GM12864 (cell line): ENCODE measurements at places on chromosomes 5 and 9.

DNA sequence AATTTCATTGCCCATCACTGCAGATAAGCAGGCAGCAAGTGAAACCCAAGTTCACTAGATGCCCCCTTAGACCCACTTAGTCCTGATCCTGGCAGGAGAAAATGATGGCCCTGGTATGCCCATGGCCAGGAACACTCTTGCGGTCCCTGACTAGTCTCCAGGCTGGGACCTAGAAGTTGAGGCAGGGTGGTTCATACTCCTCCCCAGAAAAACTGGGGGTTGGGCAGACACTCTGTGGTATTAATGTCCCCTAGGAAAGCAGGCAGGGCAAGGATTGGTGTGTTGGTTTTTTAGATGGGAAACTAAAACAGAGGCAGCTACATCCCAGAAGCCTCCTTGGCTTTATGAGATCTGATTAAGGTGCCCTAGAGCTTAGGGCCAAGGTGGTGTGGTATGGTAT lies 13.1 kb downstream of the LHX6 start:
- DNase-seq, result no peak

GRCh38 chr9:97806721-97807120 lies 46.3 kb upstream of the FOXE1 start:
- DNase-seq, result no peak

DNA sequence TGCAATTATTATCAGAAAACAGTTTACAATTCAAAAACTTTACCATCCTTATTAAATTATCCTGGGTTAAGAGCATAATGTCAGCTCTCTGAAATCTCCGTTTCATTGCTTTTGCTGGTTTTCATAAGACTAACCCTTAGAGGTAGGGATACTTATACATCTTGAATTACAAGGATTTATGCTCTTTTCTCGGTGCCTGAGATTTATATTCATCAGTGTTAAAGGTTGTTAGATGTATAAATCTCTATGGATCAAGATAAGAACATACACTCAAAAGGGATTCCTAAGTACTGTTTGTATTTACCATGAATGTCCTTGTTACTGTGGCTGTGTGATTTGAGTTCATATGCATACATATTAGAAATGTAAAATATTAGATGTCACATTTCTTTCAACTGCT lies 684.7 kb downstream of the EFNA5 start:
- DNase-seq, result no peak

- no peak for DNase-seq
Measured at GRCh38 chr5:122377026-122377425, 65.0 kb downstream of the SNCAIP start.

GRCh38 chr9:115306865-115307264 lies 188.9 kb upstream of the TNC start:
- DNase-seq, result no peak

- no peak for DNase-seq
Measured at GRCh38 chr5:31824869-31825517, 186.1 kb downstream of the PDZD2 start.

GRCh38 chr9:630817-631216 lies 210.7 kb upstream of the DMRT1 start:
- no peak for DNase-seq

DNA sequence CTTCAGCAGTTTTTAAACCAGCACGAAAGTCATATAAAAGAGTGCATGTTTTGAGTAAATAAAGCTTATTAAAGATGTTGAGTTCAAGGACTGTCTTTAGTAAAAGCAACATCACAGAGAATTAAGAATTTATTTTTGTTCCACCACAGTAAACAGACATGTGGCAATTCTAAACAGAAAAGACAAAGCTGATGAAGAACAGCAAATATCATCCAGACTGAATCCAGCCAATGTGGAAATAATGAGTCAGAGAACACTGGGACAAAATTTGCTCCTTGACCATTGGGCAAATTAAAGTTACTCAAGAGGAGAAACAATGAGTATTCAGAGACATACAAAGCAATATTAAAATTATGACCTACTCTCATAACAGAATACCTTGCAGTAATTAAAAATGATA lies 28.8 kb downstream of the OR2K2 start:
- DNase-seq, result no peak

DNA sequence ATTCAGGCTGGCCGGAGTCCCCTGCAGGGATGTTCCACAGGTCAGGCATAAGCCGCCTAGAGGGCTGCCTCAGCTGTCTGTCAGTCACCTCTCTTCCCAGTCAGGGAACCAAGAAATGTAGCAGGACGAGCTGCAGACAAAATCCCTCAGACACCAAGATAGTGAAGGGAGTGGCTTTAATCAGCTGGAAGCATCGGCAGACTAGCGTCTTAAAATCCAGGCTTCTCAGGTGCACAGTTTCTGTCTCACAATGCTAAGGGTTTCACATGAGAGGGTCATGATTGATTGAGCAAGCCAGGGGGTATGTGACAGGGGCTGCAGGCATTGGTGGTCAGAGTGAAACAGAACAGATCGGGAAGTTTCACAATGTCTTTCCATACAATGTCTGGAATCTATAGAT lies 247.2 kb downstream of the CDH10 start:
- DNase-seq, result no peak

GRCh38 chr9:35730486-35730854 lies 1.5 kb downstream of the TLN1 start:
- DNase-seq, result no peak

GRCh38 chr9:16417161-16417560 lies 453.3 kb downstream of the BNC2 start:
- no peak for DNase-seq

GRCh38 chr5:65209341-65209740 lies 272.4 kb downstream of the ADAMTS6 start:
- no peak for DNase-seq

DNA sequence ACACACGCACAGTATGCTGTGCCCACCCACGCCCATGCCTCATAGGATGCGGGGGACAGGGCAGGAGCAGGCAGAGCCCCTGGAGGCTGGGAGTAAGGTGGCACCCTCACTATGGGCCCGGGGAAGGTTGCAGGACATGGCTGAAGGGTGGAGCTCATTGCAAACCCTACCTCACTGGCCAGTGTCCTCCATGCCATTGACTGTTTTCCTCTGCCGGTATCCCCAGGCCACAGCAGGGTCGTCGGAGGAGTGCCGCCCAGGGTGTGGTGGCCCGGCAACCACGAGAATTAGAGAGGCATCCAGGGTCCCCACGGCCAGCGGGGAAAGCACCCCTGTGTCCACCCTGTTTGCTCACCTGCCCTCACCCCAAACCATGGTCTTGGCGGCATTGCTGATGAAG lies 59.7 kb upstream of the FCN2 start:
- DNase-seq, result no peak

DNA sequence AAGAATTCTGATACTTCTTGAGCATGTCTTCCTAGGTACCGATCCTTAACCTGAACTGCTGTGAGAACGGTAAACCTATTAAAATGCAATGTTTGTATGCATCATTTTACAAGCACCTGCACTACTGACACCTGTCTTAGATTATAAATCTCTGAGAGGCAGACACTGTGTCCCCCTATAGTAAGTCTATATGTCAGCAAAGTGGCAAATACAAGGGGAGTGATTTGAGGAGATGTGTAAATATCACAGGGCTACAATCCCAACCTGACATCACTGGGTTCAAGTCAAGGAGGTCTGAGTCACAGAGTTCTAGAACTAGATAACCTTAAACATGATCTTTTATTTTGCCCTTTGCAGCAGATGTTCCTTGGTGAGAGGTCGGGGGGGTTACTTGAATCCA lies 64.1 kb downstream of the ANKH start:
- DNase-seq, result no peak

GRCh38 chr5:14286574-14287421 lies 143.7 kb downstream of the TRIO start:
- DNase-seq, result peak; percentile 48

GRCh38 chr5:134304306-134304705 lies 62.7 kb downstream of the CDKL3 start:
- DNase-seq, result no peak

DNA sequence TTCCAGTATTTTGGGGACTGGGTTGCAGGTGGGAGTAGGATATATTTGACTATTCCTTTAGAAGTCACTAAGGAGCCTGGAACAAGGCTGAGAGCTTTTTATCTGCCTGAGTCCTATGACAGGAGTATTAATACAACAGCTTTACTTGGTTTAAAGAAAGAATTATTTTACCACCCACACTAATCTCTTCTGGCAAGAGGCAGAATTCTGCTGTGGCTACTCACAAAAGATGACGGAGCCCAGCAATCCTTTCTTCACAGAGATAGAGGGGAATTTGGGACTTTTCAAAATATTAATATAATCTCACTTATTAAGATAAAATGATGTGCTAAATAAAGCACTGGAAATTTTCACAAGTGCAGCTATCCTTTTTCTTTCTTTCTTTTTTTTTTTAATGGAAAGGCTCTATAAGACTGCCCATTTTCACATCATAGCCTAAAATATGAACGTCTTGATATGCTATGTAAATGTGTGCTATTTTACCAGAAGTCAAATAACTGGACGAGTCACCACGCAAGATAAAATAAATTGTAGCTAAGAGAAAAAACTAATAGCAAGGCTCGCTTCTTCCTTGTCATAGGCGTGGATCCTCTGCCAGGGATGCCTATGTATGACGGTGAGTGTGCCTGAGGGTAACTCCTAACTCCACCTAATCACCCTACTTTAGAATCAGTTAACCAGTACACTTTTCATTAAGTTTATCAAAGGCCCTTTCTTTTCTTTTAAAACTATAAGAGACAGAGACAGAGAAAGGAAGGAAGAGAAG lies 76.3 kb downstream of the ZNF608 start:
- no peak for DNase-seq

DNA sequence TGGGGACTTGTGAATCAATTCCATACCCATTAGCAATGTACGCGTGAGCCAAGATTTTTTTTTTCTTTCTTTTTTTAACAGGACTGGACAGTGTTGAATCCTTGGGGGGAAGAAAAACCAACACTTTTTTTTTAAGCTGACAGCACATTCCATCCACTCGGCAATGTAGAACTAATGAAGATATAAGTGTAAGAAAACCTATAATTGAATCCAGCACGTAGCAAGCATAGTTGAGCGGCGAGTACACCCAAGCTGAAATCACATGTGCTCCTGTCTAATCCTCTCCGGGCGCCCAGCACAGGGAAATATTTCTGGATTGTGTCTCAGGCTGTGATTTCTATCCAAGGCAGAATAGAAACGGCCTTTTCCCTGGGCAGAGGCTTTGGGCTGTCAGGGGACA lies 118.2 kb downstream of the BOD1 start:
- no peak for DNase-seq
